ENCODE measurements at places on chromosomes 11 and 22.
A peak's percentile ranks its signal among the peaks of the same experiment; 100 is the strongest.

DNA sequence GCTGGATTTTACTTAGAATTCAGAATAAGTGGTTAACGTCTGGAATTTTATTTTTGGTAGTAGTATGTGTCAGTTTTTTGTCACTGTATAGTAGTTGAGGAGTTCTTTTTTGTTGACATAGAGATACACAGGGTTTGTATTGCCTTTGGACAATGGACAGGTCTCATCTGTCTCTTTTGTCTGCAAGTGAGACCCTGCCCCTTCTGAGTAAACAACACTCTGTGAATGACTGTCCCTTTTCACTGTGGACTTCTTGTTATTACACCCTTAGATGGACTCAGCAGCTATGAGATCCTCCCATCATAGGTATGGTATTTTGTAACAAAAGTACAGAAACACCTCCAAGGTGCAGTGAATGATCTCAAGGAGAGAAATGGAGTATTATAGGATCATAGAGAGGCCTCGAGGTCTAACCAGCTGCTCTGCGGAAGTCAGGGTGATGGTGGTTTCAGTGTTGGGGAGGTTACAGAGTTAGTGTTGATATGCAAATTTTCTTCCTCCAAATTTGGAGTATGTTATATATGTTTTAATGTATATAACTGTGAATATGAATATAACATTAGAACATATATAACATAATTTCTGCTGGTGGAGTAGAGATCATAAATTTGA, 7.8 kb downstream of the PPP6R3 start:
- no peak for DNase-seq

- no peak for DNase-seq
Observed at GRCh38 chr11:64224151-64224890, 1.7 kb downstream of the TRPT1 start.

DNA sequence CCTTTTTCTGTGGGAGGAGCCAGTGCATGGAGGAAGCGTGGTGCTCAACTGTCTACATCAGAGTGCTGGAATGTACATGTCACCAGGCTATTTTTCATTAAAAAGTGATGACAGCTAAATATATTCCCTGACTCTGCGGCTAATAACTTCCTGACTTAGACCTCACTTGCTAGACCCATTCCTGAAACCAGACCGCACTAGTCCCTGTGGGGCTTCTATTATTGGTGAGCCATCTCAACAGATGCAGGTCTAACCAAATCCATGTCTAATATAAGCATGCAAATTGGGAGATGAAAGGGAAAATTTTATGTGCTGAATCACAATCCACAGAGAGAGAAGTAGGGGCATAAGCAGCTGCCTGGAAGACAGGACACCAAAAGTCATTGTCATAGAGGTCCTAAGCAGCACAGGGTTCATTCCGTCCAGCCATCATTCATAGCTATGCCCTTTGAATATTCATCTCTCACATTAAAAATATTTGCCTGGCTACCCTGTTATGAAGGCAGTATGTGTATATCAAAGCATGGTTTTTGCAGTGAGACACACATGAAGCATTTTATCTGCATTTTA, 110.9 kb upstream of the BLID start:
- peak; percentile 99 for DNase-seq

GRCh38 chr22:46147471-46148267, 2.7 kb upstream of the PPARA start:
- DNase-seq, result no peak

DNA sequence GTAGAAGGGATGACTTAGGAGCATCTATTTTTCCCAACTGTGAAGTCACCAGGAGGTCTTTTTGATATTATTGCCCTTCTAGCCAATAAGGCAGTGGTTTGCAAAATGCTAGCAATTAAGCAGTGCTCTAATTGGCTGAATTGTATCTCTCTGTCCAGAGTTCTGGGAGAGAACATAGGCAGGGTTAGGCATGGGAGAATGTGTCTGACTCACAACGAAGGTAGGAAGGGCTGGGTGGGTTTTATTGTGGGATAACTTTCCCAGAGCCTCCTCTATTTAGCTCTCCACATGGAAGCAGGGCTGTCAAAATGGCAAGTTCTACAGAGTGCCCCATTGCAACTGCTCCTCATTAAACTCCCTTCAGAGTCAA, 415.9 kb upstream of the CADM1 start:
- peak; percentile 36 for DNase-seq

DNA sequence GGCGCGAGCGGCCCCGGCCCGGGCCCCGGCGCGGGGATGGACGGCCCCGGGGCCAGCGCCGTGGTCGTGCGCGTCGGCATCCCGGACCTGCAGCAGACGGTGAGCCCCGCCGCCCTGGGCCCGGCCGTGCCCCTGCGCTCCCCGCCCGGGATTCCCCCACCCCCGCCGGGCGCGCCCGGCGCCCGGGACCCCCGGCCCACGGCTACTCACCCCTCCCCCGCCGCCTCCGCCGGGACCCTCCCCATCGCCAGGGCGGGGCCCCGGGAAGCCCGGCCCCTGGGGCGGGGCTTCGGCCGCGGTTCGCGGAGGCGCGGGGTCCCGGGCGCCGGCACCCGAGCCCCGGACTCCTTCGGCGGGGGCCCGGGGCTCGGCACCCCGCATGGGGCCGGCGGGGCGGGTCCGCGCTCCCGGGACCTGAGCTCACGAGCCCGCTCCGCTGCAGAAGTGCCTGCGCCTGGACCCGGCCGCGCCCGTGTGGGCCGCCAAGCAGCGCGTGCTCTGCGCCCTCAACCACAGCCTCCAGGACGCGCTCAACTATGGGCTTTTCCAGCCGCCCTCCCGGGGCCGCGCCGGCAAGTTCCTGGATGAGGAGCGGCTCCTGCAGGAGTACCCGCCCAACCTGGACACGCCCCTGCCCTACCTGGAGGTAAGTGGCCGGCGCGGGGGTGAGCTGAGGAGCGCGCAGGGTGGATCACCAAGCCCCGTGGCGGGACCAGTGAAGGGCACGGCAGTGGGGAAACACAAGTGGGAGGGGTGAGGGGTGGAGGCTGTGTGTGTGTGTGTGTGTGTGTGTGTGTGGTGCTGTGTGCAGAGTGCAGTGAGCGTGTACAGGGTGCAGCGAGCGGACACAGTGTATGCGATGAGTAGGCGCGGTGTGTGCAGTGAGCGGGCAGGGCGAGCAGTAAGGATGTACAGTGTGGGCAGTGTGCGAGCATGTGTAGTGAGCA, 2.3 kb downstream of the SHANK3 start:
- DNase-seq, result no peak

DNA sequence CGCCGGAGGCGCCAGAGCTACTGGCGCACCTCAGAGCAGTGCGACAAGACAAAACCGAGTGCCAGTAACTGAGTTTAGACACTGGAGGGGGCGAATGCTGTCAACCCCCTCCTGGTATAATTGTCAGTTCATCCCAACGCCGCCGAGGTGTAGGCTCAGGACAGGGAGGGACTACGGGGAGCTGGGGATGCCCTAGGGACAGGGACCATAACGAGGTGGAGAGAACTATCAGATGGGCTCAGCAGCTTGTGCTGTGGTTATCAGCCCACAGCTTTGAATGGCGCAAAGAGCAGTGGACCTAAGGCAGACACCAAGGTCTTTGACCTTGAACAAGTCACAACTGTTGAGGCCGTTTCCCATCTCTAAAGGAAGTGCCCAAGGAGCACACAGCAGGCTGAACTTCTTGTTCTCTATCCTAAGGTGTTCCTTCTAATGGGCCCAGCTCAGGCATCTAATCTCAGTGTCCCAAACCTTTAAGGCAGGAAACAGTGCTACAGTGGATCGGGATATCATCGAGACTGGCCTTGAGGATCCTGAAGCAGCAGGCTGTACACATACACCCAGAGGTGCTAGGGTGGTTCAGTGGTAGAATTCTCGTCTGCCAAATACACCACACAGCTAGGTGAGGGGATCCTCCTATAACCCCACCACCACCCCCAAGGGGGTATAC, 958 bp upstream of the TUT1 start:
- no peak for DNase-seq

DNA sequence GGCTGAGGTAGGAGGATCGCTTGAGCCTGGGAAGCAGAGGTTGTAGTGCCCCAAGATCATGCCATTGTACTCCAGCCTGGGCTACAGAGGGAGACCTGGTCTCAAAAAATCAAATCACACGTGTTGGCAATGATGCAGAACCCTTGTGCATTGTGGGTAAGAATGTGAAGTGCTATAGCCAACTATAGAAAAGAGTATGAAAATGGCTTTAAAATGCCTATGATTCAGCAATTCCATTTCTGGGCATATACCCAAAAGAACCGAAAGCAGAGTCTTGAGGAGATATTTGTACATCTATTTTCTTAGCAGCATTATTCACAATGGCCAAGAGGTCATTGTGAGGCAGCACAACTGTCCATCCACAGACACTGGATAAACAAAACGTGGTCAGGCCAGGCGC, 2.6 kb upstream of the FADS3 start:
- peak; percentile 89 for DNase-seq

DNA sequence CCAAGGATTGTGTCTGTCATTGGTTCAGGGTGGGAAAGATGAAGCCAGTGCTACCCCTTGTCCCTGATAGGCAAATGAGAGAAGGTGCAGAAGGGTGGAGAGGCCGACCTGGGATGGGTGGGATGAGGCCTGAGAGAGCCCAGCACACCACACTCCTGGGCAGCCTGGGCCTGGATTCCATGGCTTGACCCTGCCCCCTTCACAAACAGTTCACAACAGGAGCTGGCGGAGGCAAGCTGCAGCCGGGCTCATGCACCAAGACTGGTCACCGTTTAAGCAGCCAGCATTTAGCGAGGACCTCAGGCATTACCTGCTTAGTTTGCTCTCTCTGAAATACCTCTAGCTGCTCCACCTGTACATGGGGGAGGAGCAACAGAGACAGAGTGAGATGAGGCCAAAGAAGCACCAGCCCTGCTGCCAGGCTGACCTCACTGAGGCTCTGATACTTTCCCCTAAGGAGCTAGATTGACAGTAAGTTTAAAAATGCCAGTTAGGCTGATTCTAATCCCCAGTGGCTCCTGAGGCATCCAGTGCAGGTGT, 13.5 kb downstream of the IL18BP start:
- no peak for DNase-seq

DNA sequence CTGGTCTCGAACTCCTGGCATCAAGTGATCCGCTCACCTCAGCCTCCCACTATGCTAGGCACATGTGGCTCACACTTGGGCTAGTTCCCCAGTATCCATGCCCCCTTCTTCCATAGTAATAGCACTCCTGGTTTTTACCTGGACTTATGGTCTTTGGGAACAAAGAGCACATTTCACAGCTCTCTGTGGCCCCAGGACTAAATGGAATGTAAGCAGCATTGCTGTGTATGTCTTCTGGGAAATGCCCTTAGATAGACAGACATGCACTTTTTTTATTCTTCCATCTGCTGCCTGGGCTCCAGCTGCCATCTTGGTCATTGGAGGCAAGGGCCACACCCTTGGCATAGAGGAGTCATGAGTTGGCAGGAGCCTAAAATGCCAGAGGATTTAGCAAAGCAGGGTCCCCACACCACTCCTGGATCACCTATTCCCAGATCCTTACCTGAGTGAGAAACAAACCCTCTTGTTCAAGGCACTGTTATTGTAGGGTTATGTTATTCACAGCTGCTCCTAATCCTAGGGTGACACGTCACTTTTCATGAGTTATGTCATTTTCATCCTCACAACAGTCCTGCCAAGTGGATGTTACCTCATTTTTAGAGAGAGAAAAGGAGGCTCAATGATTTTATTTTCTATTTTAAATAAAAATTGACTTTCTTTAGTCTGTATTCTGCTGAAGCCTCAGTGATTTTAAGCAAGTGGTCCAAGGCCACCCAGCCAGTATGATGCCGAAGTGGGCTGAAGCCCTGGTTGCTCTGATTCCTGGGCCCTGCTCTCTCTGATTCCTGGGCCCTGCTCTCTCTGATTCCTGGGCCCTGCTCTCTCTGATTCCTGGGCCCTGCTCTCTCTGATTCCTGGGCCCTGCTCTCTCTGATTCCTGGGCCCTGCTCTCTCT, 15.7 kb upstream of the GDPD5 start:
- DNase-seq, result no peak

GRCh38 chr11:126380909-126381308, 25.4 kb downstream of the ST3GAL4 start:
- DNase-seq, result no peak

GRCh38 chr11:81916451-81916850, 817.2 kb downstream of the FAM181B start:
- DNase-seq, result peak; percentile 27

DNA sequence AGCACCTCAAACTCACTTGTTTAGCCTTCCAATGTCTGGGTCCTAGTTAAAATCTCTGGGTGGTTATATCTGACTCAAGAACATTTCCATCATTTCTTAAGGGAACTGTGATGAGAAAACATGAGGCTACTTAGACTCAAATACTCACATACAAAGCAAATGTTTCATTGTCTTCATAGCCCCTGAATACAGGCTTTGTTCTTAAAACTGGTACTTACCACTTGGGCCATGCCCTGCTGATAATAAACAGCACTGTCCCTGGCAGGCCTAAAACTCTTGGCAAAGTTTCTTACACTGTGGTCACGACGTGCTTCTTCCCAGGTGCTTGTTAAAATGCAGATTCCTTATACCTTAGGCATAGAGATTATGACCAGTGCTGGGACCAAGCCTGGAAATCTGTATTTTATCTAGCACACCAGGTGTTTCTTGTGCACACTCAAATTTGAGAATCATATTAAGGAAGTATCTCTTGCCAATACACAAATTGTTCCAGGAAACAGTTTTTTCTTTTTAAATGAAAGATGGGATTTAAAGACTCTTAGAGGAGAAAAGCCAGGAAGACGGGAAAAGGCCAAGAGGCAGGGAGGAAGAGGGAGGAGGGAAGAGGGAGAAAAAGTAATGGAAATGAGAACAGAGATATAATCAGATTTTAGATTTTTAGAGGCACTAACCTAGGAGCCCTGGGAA, 287.9 kb upstream of the MPPED2 start:
- DNase-seq, result no peak

DNA sequence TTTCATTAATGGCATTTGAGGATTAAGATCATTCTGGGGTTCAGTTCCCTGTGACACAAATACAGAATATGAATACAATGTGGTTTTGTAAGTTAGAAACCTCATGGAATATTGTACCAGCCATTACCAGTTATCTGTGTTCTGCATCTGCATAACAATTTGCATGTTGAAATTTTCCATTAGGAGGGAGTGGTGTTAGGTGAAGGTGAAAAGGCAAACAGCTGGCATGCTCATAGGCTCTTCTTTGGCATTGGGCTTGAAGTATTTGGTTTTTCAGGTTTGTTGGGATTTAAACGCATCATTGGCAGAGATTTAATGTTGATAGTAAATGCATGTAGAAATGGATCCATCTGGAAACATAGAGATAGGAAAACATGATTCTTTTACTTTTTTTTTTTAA, 18.6 kb downstream of the RTN3 start:
- DNase-seq, result no peak

- no peak for DNase-seq
Observed at GRCh38 chr11:70158201-70158600, 44.9 kb upstream of the FADD start.

- DNase-seq, result no peak
Observed at GRCh38 chr11:80635178-80635577, 1194.3 kb upstream of the TENM4 start.

Data from fibroblast of skin of abdomen (primary cell).